ENCODE measurements at places on chromosomes 2 and 18.

- DNase-seq: no peak
Measured at GRCh38 chr2:44578471-44579093, 216.8 kb downstream of the CAMKMT start.

GRCh38 chr18:47346016-47346415 is 94.6 kb upstream of the SKOR2 start:
- no peak for DNase-seq

GRCh38 chr18:69980982-69981804 is 33.5 kb upstream of the CD226 start:
- no peak for DNase-seq

DNA sequence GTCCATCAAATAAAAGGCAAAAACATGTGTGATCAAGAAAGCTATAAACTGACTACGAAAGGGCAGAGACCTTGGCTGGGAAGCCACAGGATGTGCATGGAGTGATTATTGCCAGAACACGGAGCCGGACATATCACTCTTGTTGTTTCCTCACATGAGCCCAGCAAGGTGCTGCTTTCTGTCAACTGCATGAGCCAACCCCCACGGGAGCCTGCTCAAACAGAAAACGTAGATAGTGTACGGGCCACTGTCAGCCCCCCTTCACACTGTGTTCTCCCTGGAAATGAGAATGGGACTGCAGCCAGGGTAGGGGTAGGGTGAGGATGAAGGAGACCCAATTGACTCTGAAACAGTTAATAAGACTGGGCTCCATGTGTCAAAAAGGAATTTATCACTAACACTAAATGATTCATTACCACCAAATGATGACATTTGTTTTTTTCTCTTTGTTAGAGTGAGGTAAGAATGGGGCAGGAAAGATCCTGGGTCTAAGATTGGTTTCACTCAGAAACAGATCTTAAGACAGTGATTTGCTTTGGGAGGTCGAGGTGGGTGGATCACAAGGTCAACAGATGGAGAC is 235.8 kb downstream of the MREG start:
- no peak for DNase-seq

DNA sequence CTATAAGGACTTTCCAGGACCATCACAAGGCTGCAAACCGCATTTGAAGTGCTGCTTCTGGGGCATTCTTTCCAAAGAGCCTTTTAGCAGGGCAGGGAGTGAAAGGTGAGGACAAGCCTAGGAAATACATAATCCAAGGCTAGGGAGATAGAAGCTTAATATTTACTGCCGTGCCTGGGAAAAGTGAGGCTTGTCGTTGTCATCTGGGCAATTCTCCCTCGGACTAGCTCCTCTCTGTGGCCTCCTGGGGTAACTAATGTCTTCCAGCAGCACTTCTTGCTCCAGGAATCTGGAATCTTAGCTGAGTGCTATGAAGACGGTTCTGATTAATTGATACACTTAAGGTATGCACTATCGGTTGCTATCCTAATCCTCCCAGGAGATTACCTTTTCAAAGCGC is 69.3 kb upstream of the ATL2 start:
- no peak for DNase-seq

- no peak for DNase-seq
Measured at GRCh38 chr2:62547854-62548253, 41.9 kb upstream of the TMEM17 start.

- DNase-seq: no peak
Measured at GRCh38 chr2:63589148-63589958, 590 bp downstream of the MDH1 start.

- no peak for DNase-seq
Measured at GRCh38 chr2:43000242-43001054, 208.1 kb upstream of the HAAO start.

GRCh38 chr2:151786483-151786882 is 41.7 kb downstream of the ARL5A start:
- DNase-seq: no peak

DNA sequence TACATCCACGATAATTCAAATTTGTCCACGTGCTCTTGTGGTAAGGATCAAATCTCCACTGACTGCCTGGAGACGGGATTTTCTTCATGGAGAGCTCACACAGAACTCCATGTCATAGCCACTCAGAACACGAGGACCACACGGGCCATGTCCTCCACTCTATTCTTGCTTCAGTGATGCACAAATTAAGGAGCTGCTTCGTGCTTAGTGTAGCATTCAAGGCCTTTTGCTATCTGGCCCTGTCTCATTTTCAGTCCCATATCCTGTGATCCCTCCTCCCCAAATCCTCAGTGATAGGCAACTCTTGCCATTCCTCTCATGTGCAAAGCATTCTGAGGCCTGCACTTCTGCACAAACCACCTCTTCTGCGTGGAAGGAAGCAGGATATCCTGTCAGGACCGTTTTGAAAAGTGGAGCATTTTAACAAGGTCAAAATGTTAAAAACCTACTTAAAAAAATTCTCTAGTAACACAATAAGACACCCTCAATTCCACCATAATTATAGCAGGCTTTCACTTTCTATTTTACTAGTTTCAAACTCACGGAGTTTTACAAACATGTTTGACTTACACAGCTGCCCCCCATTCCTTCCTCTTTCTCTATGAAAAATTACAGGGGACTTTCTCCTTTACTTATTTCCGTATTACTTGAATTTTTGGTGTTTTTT is 35.2 kb downstream of the ST3GAL5 start:
- DNase-seq: no peak

- DNase-seq: no peak
Measured at GRCh38 chr2:108925735-108926134, 63.3 kb downstream of the EDAR start.

DNA sequence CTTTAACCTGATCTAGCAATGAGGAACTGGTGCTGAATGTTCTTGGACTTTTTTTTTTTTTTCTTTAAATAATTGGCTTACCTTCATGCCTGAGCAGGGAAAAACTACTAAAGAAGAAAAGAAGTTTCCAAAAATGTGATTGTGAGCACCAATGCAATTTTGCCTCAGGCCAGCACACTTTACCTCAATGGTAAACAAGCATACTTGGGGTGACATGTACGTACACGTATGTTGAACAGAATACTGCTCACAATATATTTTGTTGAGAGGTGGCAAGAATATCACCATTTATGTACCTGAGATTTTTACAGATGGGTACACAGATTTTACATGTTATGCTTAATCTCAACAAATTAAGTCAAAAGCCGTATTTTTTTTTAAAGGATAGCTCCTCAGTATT is 144.3 kb downstream of the FIGN start:
- no peak for DNase-seq

DNA sequence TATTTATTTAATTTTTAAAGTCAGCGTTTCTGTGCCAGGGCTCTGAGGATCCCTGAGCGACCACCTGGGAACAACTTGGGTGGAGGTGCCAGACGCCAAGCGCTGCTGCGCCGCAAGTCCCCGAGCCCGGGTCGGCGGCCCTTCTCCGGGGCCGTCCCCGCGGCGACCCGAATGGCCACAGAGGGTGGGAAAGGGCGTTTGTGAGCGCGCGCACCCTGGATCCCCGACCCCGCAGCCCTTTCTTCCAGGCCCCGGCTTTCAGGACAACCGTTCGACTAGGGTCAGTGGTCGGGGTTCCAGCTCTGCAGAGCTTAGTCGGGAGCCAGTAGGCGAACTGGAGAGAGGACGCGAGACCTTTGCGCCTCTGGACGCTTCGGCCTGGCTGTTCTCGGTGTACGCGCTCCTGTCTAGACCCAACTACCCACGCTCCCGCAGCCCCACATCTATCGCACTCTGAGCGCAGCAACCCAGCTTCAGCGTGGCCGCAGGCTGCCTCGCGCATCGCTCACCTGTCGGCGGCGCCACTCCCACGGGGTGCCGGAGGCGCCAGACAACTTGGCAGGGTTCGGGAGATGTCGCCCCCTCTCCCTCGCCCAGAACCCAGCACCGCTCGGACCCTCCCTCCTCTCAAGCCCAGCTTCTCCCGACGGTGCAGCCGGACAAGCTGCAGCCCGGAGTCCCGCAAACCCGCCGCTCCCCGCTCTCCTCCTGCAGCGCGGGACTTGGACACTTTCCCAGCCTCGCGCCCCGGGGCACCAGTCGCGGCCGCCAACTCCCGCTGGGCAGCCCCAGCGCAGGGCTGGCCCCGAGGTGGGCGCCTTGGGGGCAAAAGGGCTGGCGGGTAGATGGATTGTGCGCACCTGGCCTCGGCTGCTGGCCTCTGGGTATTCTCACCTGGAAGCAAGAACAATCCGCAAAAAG is 758 bp downstream of the LYPD1 start:
- no peak for DNase-seq

DNA sequence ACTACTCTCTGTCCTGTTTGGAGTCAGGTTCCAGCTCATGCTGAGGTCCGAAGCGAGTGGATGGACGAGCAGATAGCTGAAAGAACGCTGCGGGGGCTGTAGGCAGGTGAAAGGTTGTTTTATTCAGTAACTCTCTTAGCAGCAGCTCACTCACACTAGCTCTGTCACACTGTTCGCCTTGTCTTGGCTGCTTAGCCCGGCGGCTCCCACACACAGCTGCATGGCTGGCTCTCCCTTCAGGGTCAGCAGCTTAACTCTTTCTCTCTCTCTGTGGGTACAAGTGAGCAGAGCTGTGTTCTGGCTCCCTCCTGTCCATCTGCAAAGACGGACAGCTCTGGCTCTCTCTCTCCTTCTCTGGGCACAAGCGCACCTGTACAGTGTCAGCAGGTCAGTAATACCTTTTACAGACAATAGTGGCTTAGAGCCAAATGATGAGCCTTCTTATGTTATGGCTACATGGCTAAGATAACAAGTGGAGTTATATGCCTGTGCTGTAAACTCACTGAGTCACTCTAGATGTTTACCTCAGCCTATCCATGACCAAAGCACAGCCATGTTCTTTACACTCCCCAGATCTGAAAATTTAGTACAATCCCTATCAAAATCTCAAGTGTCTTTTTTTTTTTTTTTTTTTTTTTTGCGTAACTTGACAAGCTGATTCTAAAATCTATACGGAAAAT is 149.3 kb downstream of the GALNT1 start:
- DNase-seq: no peak

DNA sequence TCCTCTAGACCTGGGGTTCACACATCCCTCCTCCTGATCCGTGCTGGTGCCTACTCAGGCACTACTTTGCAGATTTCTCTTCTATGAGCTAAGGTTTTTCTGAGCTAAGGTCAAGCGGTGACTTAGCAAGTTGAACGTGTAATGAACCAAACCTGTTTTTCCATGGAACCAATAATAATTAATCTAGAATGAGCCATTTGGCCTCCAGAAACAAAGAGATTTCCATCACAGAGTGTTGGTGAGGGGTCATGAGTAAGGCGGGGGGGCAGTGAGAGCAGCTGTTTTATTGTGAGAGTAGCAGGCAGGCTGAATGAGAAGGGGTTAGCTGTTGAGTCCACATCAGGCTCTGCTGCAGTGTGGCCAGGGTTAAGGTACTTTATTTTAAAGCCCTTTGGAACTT is 112.0 kb upstream of the FOSL2 start:
- no peak for DNase-seq

GRCh38 chr2:25980076-25980887 is 2.0 kb downstream of the KIF3C start:
- DNase-seq: no peak

- DNase-seq: peak; percentile 10
Measured at GRCh38 chr18:63264871-63265270, 54.7 kb downstream of the BCL2 start.

GRCh38 chr2:34105006-34105767 is 506.1 kb upstream of the FAM98A start:
- DNase-seq: no peak

DNA sequence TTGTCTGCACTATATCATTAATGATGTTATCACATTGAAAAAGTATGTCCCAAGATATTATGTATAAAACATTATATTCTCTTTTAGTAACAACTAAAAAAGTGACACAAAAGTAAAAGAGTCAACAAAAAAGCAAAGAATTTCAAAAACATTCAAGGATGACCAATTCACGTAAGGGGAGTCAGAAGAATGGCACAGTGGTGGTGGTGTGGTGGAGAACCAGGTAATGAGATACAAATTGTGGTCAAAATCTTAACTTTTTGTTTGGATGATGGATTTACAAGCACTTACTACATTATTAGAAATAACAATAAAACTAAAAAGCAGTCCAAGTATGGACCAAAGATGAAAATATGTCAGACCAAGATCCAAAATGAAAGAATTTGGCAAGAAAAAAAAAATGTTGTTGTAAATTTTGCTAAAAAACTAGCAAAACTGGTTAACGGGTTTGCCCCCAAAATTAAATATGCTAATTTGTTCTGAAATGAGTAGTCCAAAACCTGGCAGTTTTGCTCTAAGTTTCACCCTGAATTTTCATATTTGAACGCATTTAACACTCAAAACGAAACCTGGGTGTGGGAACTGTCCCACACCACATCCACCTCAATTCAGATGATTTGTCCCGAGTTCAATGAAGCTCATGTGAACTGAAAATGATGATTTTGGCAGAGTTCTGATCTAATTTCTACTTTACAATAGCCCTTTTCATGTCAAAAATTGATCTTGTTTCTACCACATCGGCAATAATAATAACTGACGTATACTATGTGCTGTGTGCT is 135.8 kb downstream of the IKZF2 start:
- no peak for DNase-seq

DNA sequence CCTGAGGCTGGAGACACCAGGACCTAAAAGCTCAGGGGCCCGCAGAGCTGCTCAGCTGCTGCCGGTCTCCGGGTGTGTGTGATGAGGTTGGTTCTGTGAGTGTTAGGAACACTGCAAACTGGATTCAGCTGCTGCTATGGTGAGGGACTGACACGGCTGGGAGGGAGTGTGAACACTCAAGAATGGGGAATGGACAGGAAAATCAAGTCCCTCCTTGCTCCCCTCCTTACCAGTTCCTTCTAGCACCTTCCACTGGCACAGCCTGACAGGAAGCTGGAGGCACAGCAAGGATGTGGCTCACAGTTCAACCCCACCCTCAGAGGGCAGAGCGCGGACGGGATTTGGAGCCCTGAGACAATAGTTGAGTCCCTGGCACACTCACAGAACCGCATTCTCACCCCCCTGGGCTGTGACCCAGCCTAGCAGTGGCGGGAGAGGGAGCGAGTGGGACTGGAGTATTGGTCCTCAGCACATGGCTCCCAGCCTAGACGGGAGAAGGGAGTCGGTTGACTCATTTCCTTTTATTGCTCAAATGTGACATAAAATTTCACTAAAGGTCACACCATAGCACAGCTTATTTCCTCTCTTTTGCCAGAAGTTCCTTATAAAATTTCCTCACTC is 42.5 kb downstream of the LRRC30 start:
- DNase-seq: no peak

GRCh38 chr2:111157071-111157661 is 36.5 kb downstream of the BCL2L11 start:
- no peak for DNase-seq

- DNase-seq: no peak
Measured at GRCh38 chr2:127953128-127953718, 67.5 kb upstream of the AMMECR1L start.

- DNase-seq: no peak
Measured at GRCh38 chr2:157500334-157500733, 56.4 kb upstream of the CYTIP start.

Measured in BE2C (cell line).